ENCODE measurements at places on chromosomes 5 and 9.

DNA sequence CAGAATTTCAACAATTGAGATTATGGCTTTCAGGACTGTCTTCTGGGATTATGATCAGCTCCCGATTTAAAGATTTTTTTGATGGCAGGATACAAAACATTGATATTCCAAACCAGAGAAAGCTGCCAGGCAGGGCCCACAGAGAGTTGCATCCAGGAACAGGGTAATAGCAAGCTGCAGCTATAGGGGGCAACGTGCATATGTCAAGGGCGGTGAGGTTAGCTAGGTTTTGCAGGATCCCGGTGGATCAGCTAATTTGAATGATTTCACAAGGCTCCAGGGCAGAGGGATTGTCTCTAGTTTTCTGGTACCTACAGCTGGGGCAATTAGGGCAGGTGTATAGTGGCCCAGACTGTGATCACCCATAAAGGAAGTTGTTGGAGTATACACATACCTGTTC, 339.4 kb downstream of the CHSY3 start:
- no peak for DNase-seq

DNA sequence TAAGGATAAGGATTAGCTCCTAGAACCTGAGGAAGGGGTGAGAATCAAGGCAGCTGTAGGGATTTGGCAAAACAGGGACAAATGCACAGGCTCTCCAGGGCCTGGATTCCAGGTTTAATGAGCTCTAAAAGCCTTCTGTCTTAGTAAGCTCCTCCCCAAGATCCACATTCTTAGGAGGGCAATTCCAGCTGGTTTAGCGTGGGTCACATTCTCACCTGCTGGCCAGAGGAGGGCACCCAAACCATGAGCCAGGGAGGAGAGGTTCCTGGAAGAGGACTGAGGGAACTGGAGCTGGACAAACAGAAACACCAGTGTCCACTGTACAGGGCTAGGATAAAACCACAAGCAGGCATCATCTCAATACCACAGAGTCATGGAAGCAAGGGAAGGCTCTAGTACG, 480.0 kb downstream of the CCDC171 start:
- no peak for DNase-seq

DNA sequence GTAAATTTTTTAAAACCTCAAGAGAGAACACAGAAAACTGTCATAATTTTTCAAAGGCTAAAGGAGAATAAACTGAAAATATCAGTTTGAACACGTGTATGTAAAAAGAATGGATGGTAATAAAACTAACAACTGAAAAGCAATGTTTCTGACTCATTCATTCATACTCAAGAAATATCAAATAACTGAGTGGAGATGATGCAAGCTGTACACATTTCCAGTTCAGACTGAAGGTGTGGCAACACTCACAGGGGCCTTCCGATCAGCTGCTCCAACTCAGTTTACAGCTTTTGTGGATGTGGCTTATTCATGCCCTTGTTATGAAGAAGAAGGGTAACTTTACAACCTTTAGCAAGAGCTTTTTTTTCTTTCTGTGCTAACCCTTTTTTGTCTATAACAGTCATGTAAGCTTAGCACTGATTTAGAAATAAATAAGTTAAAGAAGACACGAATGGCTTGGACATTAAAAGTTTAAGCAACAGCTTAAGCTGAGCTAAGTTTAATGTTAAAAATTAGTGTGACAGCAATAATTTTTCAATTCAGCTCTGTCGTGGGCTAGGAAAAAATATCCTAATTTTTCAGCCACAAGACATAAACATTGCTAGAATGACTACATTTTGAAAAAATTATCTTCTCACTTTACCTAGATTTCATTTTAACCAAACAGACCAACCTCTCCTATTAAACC, 453.5 kb downstream of the RAB3C start:
- no peak for DNase-seq

DNA sequence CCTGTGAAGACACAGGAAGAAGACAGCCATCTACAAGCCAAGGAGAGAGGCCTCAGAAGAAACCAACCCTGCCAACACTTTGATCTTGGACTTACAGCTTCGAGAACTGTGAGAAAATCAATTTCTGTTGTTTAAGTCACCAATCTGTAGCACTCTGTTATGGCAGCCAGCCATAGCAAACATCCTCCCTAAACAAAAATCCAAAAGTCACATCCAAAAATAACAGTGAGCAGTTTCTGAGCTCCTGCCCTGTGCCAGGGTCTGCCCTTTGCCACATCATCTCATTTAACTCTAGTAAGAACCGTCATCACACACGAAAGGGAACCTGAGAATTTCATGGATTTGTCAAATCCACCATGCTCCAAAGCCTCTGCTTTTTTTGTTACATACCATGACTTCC, 118.8 kb downstream of the TRIM36 start:
- DNase-seq = no peak

GRCh38 chr9:106896695-106897094, 33.7 kb downstream of the ZNF462 start:
- DNase-seq = no peak

DNA sequence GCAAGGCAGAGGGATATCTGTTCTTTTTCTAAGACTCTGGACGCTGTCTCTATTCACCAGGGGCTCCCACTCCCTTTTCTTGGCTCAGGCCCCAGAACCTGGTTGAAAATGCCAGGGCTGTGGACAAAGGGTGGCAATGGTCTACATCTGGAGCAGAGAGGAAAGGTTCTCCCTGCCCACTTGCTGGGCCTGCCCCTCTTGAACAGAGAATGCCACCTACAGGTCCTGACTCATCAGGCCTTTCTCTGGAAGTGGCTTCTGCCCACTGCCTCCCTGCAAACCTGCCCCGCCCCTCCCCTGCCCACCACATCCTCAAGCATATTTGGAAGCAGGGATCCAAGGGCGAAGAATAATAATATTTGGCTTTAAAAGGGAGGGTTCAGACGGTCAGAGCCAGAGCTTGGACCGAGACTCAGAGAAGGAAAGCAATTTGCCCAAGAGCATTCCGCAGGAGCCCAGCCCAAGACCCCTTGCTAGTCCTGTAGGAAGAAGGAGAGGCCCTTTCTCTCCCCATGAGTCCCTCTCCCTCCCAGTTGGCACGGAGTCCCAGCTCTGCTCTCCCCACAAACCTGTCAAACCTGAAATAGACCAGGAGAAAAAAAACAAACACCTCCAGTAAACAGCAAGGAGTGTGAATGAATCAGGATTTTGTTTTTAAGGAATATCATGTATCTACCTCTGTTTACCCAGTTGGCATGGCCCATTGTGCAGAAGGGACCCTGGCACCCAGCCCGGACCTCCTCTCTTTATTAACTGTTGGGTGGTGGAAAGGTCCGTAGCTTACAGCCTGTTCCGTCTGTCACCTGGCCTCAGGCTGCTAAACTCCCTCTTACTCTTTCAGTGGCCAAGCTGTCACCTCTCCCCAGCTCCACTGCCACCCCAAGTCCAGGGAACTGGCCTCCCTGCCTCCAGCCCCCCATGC, 37.7 kb upstream of the STXBP1 start:
- DNase-seq = no peak

GRCh38 chr9:135888126-135888765, 19.1 kb downstream of the CAMSAP1 start:
- DNase-seq = no peak

- no peak for DNase-seq
Observed at GRCh38 chr5:8521991-8522390, 653.0 kb downstream of the MTRR start.

- DNase-seq = no peak
Observed at GRCh38 chr5:151158287-151158661, 695 bp upstream of the ANXA6 start.

DNA sequence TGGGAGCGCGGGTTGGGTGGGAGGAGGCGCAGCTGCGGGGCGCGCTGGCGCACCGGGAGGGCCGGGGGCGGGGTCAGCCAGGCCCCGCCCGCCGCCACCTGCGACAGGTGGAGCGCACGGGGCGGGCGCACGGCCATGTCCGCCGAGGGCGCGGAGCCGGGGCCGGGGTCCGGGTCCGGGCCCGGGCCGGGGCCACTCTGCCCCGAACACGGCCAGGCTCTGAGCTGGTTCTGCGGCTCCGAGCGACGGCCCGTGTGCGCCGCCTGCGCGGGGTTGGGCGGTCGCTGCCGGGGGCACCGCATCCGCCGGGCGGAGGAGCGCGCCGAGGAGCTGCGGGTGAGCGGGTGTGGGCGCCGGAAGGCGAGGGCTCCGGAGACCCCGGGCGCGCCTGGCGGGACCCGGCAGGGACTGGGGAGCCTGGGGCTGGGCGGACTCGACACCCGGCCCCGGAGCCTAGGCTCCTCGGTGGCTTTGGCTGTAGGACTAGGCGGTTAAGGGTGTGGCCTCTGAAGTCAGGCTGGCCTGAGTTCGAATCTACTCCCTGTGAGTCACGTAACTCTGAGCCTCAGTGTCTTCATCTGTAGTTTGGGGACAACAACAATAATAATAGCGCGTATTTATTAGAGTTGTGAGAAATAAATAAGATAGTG, at the start of gene BSPRY:
Gene BSPRY, plus strand, starts transcription at position 97 of the 650 bp plus-strand sequence. Its CDS starts 39 bp downstream, at position 136.
- no peak for DNase-seq

DNA sequence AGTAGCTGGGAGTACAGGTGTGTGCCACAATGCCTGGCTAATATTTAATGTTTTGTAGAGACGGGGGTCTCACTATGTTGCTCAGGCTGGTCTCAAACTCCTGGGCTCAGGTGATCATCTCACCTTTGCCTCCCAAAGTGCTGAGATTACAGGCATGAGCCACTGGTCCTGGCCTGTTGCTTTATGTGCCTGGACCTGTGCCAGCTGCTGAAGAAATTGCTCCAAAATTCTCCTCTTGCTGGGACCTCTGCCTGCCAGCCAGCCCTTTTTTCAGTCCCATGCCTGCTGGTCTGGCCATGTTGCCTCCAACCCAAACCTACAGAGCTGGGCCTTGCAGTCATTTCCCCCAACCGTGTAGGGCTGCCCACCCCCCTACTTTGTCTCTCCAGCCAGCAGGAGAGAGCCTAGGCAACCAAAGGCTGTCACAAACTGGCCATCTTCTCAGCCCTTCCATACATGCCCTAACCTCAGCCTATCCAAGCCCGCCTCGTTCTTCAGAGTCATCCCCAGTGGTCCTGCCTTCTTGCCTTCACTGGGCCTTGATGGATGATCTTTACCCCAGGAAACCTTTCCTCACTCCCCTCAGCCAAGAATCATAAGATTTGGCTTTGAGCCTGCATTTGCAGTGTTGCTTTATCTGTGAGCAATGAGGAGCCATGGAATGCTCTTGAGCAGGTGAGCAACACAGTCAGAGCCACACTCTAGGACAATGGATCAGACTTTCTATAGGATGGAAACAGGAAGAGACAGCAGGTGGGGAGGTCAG, 27.4 kb upstream of the SYNPO start:
- no peak for DNase-seq

GRCh38 chr5:159218595-159219023, 9.3 kb upstream of the RNF145 start:
- no peak for DNase-seq

- peak; percentile 56 for DNase-seq
Observed at GRCh38 chr9:97938081-97938644, at the start of gene HEMGN. TSS of gene HEMGN (minus strand) at chr9:97938172. CDS start at chr9:97938136, 36 bp downstream.

DNA sequence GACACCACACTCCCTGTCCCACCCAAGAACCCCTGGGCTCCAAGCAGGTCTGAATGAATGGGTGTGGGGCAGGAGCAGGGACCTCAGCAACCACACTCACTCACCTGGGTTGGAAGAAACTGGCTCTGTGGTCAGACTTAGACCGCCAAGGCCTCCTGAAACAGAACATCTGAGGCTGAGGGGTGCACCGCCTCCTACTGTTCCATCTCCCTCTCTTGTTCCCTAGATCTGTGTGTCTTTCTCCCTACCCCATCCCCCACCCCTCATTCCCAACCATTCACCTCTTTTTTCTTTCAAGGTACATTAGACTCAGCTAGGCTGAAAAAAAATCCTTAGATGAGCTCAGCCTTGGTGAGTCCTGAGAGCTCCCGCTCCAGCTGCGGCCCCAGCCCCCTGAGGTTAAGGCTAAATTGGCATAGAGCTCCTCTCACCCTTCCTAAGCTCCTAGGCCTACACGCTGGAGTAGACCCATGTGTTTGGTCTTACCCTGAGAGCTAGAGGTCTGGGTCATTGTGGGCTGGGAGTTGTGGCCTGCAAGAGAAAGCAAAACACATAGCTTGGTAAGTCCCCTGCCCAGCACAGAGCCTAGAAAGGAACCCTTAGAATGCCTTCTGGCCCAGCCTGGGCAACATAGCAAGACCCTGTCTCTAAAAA, 4.8 kb downstream of the ECSCR start:
- DNase-seq = no peak

- no peak for DNase-seq
Observed at GRCh38 chr9:126154869-126155268, 171.8 kb upstream of the MVB12B start.

DNA sequence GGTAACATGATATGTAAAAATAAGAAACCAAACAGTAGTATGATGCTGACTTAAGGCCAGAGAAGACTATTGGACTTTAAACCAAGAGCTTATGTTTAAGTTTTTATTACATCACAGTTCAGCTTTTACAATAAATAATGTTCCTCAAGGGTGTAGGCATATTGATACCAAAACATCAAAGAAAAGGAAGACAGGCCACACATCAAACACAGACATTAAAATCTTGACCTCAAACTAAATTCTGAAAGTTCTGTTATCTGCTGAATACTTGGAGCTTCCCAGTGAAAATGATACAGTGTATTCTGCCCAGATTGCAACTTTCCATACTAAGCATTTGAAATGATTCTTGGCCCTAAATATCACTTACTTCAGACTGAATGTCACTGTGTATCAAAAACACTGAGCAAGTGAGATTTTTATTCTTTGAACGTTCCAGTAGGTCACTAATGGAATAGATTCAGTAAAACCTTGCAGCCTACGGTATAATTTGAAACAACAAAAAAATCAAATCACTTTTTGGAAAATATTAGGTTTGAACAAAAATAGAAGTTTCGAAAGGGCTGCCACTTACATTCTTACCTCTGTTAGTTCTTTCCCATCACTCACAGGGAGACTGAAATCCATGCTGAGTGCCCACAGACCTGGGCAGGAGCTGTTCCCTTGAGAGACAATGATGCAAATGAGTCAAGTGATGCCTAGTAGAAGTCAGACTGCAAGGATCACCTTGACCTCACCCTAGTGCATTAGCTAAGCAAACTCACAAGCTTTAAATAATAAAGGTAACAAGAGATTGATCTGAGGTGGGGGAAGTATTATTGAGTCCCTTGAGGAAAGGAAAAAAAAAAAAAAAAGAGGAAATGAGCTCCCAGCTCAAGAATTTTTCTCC, 2.5 kb downstream of the LPAR1 start:
- no peak for DNase-seq

DNA sequence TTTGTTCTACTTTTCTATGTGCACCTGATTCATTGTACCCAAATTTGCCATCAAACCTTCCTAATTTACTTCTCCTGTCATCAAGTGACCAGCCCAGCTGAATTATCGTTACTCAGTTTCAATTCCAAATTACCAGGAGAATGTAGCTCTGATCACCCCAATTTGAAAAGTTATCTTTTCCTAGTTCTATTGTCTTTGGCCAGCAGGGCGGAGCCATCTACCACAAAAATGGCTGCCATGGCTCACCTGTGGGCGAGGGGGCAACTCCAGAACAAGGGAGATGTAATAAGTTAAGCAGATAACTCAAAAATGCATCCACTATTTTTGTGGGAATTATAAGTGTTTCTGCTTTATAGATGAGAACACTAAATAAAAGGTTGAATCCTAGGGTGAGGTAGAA, 133.8 kb upstream of the MOCS2 start:
- DNase-seq = peak; percentile 9

Measured in NAMALWA (cell line).